Bone marrow (tissue), 2 donors: ENCODE measurements at places on chromosomes 4 and X.
A peak's percentile ranks its signal among the peaks of the same experiment; 100 is the strongest.

DNA sequence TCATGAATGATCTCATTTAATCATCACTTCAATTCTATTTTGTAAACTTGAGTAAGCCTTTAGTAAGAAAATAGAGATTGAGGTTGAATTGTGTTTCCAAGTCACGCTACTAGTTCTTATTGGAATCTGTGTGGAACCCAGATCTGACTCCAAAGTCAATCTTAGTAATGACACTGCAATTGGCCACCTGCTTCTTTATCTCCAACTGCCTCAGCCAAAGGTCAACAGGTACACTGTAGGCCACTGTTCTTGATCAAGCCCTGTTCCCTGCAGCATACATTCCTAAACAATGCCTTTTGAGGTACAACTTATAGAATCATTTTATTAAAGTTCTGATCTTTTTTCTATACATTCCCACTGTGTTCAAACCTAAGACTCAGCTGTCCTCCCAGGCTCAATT, 45.5 kb upstream of the CXCL13 start:
- DNase-seq, result no peak

DNA sequence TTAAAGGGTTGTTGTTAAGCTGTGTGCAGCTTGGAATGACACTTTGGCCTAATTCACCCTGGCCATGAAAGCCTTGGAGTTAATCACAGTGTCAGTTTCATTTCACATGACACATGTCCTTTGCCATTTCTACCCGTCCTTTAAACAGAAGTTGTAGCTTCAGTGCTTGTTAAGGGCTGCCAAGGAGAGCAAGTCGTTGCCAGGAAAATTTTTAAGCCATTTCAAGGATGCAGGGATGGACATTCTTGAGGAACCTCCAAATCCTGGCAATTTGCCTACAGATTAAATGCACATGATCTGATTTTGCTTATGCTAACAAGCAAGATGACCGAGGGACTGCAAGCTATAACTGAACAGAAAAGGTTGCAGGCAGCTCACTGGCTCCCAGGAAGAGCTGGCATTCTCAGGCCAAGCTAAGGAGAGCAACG, 40.5 kb downstream of the SETD7 start:
- DNase-seq, result no peak

- DNase-seq, result no peak
Measured at GRCh38 chr4:153439831-153440230, 26.3 kb upstream of the TMEM131L start.

GRCh38 chrX:23694606-23695005, 27.3 kb downstream of the PRDX4 start:
- DNase-seq, result peak; percentile 0

- DNase-seq, result no peak
Measured at GRCh38 chr4:48913346-48913745, 6.8 kb upstream of the OCIAD2 start.

- DNase-seq, result no peak
Measured at GRCh38 chrX:132795181-132795580, 163.2 kb downstream of the HS6ST2 start.

DNA sequence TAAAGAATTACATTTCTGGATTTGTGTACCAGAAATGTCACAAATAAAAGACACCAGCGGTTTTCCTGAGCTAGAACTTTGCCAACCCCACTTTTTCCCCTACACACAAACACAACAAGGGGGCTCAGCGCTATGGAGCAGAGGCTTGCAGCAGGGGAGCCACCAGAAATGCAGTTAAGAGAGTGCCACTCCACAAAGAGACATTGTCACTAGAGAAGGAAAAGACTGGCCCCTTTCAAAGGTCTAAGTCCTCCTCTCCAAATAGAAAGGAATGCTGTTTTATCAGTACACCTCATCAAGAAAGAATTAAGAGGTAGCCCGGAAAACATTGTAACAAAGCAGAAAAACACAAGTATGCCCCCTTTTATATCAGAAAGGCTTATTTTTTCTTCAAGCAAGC, 419.5 kb downstream of the HNRNPD start:
- no peak for DNase-seq

GRCh38 chr4:150964754-150965153, 50.3 kb downstream of the LRBA start:
- DNase-seq, result no peak

DNA sequence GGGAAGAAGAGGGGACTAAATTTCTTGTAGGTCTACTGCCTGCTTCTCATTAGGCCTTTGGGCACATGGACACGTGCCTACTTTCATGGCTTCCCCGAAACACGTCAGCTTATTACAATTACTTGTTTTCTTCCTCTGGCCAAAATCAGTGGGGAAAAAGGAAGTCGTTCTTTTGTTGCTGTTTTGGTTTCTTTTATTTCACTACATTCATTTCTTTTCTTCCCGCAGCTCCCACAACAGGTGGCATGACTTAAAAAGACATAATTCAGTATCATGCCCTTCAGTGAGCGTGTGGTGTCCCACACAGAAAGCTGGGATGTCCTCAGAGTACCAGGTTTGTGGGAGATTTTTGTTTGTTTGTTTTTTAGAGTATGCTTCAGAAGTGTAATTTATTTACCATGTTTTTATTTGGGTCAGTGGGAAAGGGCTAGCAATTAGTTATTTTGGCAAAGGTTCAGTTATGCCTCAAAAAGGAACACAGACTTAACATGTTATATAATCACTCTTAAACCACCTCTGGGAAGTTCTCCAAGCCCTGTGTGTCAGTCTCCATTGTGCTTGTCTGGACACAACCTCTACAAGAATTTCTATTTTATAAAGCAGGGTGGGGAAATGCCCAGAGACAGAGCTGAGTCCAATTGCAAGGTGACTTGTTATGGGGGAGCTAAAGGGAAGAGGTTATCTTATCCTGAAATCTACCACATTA, 44.2 kb upstream of the SPRY1 start:
- DNase-seq, result no peak
